CMK (cell line): ENCODE measurements at places on chromosomes 7 and 10.
A peak's percentile ranks its signal among the peaks of the same experiment; 100 is the strongest.

DNA sequence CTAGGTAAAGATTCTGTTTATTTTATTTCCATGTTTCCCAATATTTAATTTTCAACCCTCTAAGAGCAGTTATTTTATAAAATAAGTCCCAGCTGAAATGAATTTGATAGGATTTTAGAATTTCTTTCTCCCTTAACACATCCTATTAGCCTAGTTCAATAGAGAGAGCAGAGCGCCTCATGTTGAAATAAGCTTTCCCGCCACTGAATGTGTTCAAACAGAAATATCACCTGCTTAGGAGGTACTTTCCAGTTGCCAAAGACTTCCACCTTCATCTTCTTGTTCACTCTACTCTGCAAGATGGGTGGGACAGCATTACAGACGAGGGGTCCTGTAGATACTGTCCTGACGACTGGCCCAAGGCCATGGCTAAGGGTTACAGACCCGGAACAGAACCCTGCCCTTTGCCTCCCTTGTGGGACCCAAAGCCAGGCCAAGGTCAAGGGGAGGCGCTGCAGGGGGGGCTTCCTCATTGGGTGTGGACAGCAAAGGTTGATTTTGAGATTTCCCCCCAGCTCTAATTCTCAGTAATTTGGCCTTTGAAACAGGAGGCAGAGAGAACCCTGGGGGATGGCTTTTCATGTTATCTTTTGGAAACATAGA is 62.0 kb downstream of the PARP12 start:
- DNase-seq, result no peak

DNA sequence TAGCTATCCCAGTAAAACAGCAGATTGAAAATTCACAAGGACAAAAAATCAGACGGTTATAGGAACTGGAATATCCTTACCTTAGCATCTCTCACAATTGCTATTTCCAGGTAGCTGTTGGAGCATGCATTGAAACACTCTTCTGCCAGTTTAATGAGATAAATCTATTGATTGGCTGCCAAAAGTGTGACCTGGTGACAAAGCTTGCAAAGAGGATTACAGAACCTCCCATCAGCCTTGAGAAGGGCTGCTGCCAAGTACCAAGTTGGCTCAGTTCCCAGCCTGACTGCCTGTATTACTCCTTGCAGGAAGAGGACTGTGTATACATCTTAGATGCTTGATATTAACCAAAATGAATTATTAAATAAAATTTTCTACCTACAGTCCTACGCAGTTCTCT is 5.1 kb downstream of the PRLHR start:
- DNase-seq, result no peak

GRCh38 chr7:98685541-98685940 is 68.5 kb downstream of the NPTX2 start:
- DNase-seq, result no peak

DNA sequence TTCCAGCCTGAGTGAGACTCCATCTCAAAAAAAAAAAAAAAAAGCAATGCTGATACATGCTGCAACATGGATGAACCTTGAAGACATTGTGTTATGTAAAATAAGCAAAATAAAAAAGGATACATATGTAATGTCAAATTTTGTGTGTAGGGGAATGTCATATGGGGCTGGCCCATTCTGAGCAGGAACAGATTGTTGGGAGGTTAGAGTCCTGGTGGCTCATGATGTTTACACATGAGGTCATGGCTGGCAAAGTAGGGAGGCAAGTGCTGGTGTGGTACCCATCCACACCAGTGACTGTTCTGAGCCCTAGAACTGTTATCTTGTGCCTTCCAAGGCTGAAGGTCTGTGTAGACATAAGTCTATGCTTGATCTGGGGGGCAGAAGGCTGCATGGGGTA is 37.6 kb downstream of the ZNF92 start:
- DNase-seq, result no peak

DNA sequence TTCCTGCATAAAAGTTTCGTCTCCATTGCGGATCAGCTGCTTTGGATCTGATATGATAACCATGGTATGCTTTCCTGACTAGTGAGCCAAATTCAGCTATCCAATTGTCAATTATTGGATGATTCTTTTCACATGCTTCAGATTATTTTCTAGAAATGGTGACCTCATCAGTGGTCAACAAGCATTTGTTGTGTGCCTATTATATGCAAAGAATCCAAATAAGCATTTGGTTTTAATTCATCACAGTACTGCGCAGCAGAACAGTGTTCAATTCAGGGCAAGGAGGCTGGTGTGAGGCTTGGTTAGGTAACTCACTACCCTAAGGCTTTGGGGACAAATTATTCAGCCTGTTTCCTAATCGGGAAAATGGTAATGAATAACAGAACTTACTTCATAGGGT is 200.5 kb downstream of the SKAP2 start:
- no peak for DNase-seq

GRCh38 chr10:6892864-6893263 is 312.8 kb upstream of the PRKCQ start:
- no peak for DNase-seq

DNA sequence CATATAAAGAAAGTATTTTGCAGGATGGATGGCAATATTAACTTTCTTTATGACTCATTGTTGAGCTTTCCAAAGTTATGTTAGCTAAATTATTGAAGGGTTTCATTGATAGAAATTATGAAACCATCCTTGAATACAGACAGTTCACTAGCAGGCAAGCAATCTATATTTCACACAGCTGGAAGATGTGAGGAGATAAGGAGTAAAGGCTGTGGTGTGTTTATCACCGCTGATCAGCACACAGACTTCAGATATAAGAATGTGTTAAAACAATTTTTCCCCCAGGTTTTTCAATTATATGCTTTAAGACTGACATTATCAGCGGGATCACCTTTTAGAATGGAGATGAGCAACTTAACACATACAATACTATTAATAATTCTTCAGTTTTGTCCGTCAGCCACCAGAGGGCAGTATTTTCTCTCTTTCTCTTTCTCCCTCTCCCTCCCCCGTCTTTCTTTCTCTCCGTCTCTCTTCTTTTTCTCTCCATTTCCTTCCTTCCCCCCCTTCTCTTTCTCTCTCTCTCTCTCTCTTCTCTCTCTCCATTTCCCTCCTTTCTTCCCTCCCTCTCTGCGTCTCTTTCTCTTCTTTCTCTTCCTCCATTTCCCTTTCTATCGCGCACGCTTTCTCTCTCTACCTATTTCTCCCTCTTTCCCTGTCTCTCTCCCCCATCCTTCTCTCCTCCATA is 62.9 kb upstream of the FAM171A1 start:
- DNase-seq, result no peak

- no peak for DNase-seq
Measured at GRCh38 chr7:27220440-27220955, 20.6 kb upstream of the HOXA13 start.

GRCh38 chr10:21329995-21330627 is 195.4 kb downstream of the SKIDA1 start:
- no peak for DNase-seq

GRCh38 chr10:94490789-94491039 is 54.9 kb upstream of the HELLS start:
- no peak for DNase-seq

- DNase-seq, result no peak
Measured at GRCh38 chr7:39086638-39087360, 109.1 kb downstream of the POU6F2 start.

- no peak for DNase-seq
Measured at GRCh38 chr7:73912223-73912622, 51.3 kb downstream of the TMEM270 start.

DNA sequence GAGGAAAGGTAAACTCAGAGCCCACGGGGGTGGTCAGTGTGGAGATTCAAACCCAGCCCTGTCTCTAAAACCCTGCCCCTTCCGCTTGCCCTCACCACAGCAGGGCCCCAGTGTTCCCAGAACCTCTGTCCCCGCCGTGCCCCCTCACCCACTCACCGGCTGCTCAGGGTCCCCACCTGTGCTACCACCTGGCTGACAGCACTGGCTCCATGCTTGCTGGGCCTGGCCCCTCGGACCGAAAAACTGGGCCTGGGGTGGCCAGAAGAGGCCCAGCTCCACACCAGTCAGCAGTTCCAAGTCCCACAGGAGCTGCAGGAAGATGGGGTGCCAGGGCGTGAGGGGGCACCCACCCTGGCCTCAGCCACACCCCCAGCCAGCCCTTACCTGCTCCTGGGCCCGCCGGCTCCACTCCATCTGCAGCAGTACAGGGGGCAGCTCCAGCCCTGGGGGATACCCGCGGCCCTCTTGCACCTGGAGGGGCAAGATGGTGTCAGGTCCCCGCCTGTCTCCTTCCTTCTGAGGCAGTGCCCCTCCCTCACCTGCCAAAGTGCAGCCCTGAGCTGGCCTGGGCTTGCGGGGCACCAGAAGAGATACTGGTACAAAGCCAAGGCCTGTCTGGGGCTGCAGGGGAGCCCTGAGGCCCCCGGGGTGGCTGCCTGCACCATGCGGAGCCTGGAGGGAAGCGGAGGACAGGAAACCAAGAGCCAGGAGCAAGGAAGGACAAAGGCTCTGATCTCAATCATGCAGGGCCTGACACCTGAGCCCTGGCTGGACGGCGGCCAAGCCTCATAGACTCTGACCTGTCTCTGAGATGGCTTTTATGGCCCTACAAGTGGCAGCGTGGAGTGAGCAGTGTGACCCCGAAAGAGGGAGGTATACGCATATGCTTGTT is 11.7 kb downstream of the ATP6V1F start:
- no peak for DNase-seq

DNA sequence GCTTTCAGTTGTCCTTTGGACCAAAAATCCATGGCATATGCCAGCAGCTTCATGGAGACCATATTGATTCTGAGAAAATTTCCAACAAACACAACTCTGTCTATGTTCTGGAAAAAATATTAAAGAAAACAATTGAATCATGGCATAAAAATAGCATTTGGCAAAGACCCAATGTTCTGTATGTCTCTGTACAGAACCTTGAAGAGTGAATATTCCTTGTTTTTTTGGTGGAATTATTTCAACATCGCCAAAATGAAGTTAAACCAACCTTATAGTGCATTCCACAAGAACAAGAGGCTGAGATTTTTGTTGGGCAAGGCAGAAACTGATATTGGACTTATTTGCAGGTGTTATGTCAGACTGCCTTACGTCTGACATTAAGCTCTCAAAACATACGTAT is 53.3 kb upstream of the SLC16A12 start:
- DNase-seq, result no peak

- no peak for DNase-seq
Measured at GRCh38 chr7:50155755-50156154, 62.7 kb upstream of the ZPBP start.

DNA sequence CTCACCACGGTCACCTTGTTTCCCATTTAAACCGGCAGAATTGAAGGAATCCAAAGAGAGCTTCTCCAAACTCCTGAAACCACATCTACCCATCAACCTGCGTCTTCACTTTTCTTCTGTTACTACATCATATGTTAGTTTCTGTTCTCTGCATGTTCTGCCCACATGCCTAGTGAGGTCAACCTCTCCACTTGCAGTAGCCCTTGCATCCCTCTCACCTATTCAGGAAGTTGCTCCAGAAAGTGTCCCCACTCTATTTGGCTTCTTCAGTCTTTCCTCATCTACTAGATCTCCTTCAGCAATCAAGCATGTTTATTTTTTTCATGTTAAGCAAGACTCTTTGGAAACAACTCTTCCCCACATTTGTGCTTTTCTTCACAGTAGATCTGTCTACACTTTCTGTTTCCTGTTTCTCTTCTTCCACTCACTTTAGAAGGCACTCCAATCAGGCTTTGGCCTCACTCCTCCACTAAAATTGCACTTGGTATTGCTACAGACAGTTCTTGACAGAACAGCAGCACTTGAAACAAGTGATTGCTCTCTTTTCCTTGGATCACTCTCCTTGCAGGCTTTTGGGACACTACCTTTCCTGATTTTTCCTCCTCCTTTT is 7.5 kb downstream of the SAMD9L start:
- DNase-seq, result no peak

GRCh38 chr10:126565441-126565840 is 105.1 kb downstream of the C10orf90 start:
- DNase-seq, result no peak

GRCh38 chr10:11208908-11209829 is 191.5 kb downstream of the CELF2 start:
- no peak for DNase-seq

GRCh38 chr7:25496476-25497368 is 268.4 kb upstream of the NPVF start:
- peak; percentile 26 for DNase-seq

GRCh38 chr7:108201766-108202165 is 71.6 kb upstream of the LAMB4 start:
- DNase-seq, result no peak

- no peak for DNase-seq
Measured at GRCh38 chr7:44080118-44080517, 2.2 kb downstream of the POLM start.

- DNase-seq, result no peak
Measured at GRCh38 chr10:52540479-52540984, 226.5 kb downstream of the DKK1 start.

GRCh38 chr7:158602905-158603772 is 15.5 kb upstream of the PTPRN2 start:
- DNase-seq, result no peak

- DNase-seq, result no peak
Measured at GRCh38 chr10:33267708-33268107, 66.8 kb downstream of the NRP1 start.

- no peak for DNase-seq
Measured at GRCh38 chr10:82319562-82319961, 444.6 kb downstream of the NRG3 start.

DNA sequence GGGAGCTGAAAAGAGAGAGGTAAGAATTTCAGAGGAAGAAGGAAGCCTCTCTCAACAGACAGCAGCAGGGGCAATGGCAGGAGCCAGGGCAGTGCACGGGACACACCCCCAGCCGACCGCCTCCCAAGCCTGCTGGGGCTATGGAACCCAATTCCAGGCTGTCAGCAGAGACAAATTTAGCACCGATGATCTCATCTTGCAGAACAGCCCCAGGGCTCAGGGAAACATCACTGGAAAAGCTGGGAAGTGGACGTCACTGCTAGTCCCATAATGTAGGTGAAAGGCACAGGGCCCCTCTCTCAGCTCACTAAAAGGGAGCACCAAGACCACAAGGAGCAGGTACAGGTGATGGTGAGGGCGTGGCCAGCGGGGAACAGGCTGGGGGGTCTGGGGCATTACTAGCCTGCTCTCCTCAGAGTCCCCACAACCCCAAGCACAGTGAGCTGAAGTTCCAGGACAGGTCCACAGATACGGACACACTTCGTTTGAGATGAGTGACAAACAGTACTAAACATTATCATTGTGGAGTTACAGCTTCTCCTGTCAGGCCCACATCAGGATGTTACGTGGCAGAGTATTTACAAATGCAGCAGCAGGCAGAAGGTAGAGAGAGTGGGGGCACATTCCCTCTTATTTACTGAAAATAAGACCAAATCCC is 103.7 kb downstream of the PLXNA4 start:
- no peak for DNase-seq

DNA sequence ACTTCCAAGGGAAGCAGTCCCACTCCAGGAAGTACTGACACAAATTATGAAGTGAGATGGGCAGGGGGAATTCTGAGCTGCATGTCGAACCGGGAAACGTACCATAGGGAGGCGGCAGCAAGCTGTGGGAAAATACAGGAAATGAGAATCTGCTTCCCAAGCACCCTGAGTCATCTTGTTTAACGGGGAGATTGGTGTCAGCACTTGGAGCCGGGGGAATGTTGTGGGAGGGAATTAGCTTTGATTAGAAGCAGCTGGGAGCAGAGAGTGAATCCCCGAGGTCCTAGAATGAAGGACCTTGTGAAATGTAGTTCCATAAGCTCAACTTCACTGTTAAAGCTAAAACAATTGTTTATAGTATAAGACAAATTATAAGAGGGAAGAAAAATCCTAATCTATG is 141.4 kb upstream of the PRKCQ start:
- DNase-seq, result no peak

GRCh38 chr10:95445837-95446486 is 115.2 kb downstream of the SORBS1 start:
- DNase-seq, result peak; percentile 62

- no peak for DNase-seq
Measured at GRCh38 chr7:36165059-36165458, 12.0 kb downstream of the EEPD1 start.
